ENCODE measurements at places on chromosomes 7 and 10.

DNA sequence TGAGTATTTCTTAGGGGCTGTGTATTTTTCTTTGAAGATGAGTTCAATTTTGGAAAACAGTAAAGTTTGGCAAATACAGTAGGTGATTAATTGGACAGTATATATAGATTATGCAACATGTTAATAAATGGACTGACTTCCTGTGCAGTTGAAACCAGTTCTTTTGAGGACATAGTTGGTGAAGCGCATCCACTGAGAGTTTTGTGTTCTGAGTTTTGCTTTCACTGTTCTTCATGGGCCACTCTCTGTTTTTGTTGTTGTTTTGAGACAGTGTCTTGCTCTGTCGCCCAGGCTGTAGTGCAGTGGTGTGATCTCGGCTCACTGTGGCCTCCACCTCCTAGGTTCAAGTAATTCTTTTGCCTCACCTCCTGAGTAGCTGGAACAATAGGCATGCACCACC is 109.0 kb downstream of the SDHAF3 start:
- DNase-seq = no peak

GRCh38 chr10:76942628-76943416 is 694.8 kb downstream of the KCNMA1 start:
- no peak for DNase-seq

DNA sequence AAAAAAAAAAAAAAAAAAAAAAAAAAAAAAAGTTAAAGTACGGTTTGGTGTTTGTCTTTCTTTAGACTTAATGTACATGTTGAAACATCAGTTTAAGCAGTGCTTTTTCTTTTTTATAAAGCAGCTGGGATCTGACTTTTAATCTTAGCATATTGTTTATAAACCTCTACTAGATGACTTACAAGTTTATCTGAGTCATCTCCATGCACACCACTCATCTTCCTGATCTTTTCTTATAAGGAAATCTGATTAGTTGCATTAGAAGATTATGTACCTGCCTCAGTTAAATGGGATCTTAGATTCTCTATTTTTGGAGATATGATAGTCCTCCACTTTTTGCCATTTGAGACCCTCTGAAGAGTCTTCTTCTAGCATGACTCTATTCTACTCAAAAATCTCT is 391.9 kb upstream of the LRGUK start:
- DNase-seq = no peak

- DNase-seq = no peak
Observed at GRCh38 chr7:106243893-106244292, 40.9 kb downstream of the NAMPT start.

DNA sequence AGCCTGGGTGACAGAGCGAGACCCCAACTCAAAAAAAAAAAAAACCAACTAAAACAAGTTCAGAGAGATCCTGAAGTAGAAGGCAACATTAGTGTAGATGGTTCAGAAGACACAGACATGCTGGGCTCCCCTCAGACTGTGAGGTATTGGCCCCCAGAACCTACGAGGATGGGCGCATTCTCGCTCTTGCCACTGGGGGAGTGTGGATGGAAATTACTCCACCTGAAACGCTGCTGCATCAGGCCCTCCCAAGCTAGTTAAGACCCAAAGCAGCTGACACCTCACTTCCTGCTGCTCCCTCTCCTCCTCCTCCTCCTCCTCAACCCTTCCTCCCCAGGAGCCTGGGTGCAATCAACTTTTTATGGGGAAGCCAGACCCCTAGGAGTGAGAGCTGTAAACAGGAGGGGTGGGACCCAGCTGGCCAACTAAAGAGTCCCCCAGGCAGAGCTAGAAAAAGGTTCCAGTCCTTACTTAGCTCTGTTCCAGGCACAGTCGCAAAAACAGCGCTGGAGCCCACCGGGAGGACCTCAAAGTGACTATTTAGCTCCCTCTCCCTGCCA is 7.4 kb downstream of the SH3PXD2A start:
- no peak for DNase-seq

- peak; percentile 28 for DNase-seq
Observed at GRCh38 chr7:27994639-27995038, 186.0 kb downstream of the JAZF1 start.

GRCh38 chr7:143892527-143893300 is 9.3 kb downstream of the TCAF1 start:
- DNase-seq = peak; percentile 88

DNA sequence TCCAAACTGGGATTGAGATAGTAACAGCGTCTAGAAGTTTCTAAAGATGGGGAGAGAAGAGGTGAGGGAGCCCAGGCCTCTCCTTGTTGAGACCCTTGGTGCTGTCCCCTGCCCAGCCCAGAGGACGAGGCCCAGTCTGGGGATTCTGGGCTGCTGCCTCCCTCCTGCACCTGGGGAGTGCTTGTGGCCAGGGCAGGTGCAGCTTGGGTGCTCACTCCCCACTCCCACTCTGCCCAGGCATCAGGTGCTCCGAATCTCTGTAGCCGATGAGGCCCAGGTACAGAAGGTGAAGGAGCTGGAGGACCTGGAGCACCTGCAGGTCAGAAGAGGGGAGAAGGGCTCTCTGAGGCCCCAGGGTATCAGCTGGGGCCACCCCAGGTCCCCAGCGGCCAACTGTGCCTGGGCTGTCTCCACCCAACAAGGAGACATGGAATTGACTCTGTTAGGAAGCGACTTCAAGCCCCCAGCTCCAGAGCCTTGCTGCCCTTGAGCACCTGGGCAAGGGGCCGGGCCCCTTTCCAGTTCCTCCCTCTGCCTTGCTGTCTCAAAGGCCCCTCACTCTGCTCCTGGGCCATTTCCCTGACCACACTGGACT is 664 bp downstream of the CPA1 start:
- DNase-seq = no peak

DNA sequence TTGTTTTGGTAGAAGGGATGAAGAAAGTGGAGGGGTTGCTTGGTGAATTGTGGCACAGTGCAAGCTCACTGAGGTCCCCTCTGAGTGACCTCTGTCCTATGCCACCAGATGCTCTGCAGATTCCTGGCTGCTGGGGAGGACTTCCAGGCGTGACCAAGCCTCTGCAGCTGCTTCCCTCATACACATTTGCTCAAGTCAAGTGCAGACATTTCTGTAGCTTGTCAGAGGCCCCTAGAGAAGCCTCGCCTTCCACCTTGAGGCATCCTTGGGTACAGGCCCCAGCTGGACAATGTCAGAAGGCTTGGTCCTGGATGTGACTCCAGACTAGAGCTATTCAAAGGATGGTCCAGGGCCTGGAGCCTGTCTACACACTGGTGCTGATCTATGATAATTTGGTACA is 464.2 kb downstream of the PLXNA4 start:
- DNase-seq = no peak

GRCh38 chr10:75191821-75192568 is 18.6 kb upstream of the VDAC2 start:
- peak; percentile 72 for DNase-seq

GRCh38 chr10:116470071-116470470 is 42.4 kb downstream of the PNLIPRP3 start:
- DNase-seq = no peak

GRCh38 chr10:125006188-125006680 is 64.3 kb downstream of the ZRANB1 start:
- DNase-seq = no peak

DNA sequence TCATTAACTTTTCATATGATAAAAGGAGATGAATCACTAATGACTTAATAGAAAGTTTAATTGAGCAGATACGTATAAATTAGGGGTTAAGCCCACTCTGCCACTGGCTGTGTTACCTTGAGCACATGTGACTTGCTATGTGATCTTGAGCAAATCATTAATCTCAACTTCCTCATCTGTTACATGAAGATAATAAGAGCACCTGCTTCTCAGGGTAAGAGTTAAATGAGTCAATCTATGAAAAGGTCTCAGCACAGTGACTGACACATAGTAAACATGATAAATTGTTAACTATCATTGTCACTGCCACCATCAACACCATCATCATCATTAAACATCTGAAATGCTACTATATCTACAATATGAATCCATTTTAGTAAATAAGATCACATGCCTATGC is 110.8 kb downstream of the TPK1 start:
- no peak for DNase-seq

- DNase-seq = no peak
Observed at GRCh38 chr10:30819341-30820181, 190.0 kb upstream of the LYZL2 start.

Data from HT-29 (cell line).